Breast epithelium (tissue), 4 donors: ENCODE measurements at places on chromosomes 12 and 14.

DNA sequence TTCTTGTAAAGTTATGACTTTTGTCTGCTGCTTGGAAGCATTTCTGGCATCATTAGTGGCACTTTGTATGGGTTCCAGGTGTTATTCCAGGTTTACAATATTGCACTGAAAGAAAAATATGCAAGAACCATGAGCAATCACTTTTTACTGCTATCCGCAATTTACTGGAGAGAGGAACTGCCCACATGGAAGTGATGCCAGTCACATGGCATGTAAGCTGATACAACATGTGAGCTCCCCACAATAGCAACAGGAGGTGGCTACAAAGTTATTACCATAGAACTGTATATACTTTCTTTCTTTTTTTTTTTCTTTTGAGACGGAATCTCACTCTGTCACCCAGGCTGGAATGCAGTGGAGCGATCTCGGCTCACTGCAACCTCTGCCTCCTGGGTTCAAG is 1012.1 kb downstream of the BCL11B start:
- no peak for DNase-seq

DNA sequence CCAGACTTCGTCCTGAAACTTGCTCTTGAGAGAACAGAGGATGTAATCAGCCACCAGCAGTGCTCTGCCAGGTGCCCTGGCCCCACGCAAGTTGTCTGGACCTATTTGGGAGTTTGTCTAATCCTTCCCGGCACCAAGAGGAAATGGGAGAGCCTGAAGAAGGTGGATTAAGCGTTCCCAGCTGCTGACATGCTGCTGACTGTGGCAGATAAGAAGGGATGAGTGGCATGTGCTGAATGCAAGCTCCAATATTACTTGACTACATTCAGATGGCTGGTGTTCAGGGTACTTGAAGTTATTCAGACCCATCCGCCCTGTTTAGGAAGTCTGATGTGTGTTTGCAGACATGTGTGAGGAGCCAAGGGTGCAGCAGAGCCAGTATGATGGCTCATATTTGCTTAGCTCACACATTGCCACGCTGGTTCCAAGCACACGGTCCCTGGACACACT is 440.6 kb upstream of the CCDC196 start:
- no peak for DNase-seq

GRCh38 chr12:91256411-91256810 is 73.8 kb upstream of the DCN start:
- no peak for DNase-seq

GRCh38 chr12:77559400-77560074 is 271.2 kb upstream of the NAV3 start:
- no peak for DNase-seq

DNA sequence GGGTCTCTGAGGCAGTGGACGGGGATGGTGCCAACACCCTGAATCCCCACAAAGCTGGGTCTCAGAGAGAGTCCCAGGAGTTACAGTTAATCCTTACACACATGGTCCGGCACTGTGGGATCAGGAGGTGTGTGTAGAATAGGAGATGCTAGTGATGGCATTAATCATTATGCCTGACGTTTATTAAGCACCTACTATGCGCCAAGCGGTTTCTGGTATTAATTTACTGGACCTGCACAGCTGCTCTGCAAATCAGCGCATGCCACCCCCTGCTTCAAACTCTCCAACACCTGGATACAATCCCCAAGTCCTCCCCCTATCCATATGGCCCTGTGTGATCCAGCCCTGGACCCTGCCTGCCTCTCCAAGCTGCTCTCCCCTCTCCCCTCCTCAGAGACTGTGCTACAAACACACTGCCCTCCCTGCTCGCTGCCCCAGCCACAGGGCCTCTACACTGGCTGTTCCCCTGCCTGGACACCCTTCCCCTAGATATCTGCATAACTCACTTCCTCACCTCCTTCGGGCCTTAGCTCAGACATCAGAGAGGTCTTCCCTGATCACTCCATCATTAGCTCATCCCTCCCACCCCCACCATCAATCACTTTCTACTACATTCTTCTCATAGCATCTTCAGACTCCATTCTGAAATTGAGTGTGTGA is 86.0 kb downstream of the RFLNA start:
- no peak for DNase-seq

DNA sequence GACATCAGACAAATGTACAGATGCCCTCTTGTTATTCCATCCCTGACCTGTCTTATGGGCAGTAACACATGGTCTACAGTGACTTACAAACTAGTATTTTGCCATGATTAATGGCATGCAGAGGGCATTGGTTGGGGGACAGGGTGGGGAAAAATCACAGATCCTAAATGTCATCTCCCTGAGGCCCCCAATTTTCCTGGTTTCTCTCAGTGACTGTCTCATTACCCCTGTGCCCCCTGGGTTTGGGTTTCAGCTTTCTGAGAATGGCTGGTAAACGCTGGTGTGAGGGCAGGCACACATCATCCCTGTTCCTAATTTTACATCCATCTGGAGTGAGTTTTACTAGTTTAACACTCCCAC is 10.1 kb downstream of the KRT76 start:
- DNase-seq: no peak

DNA sequence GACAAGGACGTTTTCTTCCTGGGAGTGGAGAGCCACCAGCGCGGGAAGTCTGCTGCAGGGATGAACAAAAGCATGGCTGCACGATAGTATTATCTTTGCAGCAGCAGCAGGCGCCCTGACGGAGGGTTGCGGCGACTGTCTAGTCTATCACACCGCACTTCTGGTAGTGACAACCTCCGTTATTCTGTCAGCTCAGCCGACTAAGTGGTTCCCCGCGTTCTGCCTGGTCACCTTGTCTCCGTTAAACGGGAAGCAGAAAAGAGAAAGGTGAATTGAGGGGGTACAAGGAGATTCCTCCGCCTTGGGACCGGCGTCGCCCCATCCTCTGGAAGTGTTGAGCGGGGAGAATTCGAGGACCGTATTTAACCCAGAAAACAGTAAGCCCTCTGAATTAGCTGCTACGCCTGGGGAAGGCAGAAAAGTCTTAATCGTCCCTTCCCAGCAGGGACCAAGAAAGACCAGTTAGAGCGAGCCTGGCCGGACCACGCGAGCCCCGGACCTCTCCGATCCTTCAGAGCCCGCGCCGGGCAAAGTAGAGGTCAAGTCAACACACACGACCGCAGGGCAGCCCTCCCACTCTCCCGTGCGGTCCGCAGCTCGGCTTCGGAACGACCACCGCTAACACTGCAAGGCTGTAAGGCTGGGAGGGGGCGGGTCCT is 536 bp upstream of the DAAM1 start:
- peak; percentile 34 for DNase-seq

DNA sequence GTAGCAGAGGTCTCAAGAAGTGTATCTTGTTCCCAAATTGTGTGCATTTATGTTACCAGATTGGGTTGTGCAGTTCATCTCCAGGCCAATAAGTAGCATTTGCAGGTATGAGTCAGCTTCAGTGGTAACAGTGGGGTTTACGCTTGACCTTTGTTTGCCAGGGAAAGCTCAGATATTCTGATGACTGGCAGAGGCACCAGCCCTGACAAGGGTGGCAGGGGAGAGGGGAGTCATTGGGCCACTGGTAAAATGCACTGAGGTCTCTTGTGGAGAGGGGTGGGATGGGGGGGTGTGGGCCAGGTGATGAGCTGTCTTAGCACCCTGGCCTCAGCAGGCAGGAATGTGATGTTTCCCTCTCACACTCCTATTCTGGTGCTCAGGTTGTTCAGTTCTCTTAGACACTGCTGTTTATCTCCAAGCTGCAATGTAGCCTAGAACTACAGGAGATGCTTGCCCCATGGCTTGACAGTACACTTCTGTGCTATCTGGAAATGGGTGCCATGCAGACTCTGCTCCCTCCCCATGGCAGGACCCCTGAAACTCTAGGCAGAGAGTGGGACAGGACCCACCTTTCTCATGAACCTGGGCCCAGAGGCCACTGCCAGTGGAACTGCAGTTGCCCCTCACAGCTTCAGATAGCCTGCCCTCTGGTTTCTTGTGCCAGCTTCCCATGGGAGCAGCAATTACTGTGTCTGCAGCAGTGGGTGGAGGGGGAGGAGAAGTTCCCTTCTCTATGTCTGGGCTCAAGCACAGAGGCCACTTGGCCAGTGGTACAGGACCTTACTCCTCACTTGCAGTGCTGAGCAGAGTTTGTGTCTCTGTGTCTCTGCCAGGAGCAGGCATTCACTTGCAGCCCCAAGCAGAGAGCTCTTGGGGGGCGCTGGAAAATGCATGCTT is 31.9 kb downstream of the USP15 start:
- DNase-seq: no peak

DNA sequence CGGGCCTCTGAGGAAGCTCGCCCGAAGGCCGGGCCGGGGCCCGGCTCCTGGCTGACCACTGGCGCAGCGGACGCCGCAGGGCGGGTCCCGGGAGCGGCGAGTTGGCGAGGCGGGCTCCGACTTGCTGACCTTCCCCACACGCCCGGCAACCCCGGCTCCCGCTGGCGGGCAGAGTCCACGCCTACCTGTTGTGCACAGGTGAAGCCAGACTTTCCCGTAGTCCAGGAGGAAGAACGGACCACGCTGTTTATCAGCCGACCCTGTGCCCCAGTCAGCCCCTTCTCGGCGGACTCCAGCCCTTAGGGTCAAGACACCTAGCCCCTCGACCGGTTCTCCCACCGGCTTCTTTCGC is 407 bp downstream of the HEATR5A start:
- peak; percentile 23 for DNase-seq
